Naive thymus-derived CD8-positive, alpha-beta T cell (primary cell): ENCODE measurements at places on chromosomes 1 and 21.

DNA sequence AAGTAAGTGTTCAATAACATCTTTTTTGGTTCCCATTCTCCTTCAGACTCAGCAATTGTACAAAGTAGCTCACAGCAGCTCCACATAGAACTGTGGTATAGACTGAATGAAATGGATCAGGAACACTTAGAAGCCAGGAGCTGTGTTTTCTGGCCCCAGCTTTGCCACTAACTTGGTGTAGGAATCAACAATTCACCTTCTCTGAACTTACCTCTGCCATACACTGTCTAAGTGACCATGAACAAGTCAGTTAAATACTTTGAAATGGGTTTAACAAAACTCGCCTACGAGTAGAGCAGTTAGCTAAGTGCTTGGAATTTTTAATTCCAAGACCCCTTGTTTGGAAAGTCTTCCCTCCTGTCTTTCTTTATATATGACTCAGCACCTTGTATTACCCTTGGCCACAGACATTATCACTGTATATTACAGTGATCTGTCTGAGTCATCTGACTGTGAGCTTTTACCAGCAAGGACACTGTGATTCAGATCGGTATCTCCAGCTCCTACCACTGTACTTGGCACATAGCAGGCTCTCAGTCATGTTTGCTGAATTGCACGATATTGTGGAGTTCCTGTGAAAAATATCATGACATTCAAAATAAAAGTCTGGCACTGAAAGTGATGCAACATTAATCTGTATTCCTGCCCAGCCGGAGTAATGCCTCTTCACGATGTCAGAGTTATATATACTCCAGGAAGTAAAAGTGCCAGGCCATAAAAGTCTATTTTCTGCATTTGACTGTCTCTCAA is 101.7 kb upstream of the BEND5 start:
- H3K27me3 ChIP-seq = peaks cover 5% of the 10 kb centered on the region
- no peak overlapping the region for H3K27ac ChIP-seq
- DNase-seq = no peak
- no peaks in the 10 kb centered on the region for H3K36me3 ChIP-seq
- H3K4me1 ChIP-seq = no peaks in the 10 kb centered on the region
- no peak overlapping the region for H3K4me3 ChIP-seq

- H3K36me3 ChIP-seq = no peaks in the 10 kb centered on the region
- no peak overlapping the region for H3K4me3 ChIP-seq
- H3K27ac ChIP-seq = no peak overlapping the region
- peaks cover 23% of the 10 kb centered on the region for H3K27me3 ChIP-seq
Measured at GRCh38 chr1:7300893-7301663, 470.0 kb upstream of the VAMP3 start.

DNA sequence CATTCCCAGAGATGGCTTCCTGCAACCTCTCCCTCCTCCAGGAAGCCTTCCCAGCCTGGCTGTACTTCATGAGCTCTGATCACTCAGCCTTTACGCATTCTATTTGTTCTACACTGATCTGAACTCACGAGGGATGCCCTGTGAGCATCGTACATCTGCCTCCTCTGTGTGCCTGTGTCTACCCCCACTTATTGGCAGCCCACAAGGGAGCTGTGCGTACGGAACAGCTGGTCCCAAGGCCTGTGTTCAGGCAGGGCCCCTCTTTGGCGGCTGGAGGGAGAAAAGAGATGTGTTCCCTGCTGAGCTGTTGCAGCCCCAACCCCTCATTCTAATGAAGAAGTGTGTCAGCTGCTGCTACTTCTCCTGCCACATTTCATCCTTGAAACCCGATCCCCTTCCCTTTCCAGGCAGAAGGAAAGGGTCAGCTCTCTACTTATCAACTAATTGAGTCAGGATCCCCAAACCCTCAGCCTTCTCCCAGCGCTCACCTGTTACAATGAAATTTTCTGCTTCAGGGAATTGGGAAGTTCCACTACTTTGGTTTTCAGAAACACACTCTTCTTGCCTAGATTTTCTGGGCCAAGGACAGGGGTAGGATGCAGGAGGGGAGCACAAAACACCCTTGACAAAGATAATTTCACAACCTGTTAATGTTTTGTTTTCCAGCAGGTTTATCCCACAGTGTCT is 3.2 kb downstream of the INKA2 start:
- H3K4me3 ChIP-seq = no peak overlapping the region
- DNase-seq = no peak
- no peaks in the 10 kb centered on the region for H3K36me3 ChIP-seq

DNA sequence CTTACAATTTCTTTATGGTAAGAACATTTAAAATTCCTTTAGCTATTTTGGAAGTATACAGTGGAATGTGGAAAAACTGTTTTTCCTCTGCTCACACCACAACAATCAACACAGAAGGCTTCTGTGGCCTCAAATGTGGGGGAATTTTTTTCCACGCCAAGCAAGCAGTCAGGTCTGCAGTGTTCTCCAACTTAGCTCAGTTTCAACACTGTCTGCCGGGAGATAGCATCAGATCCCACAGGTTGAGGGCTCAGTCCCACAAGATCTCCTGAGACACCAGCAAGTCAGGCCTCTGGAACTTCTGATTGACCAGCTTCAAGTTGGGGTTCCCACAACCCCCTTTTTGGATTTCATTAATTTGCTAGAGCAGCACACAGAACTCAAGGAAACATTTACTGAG is 50.3 kb downstream of the PTBP2 start:
- H3K4me3 ChIP-seq = no peak overlapping the region
- no peak overlapping the region for H3K27ac ChIP-seq
- H3K27me3 ChIP-seq = no peaks in the 10 kb centered on the region
- no peak for DNase-seq
- peaks cover 11% of the 10 kb centered on the region for H3K36me3 ChIP-seq
- peaks cover 10% of the 10 kb centered on the region for H3K4me1 ChIP-seq

- peaks cover 39% of the 10 kb centered on the region for H3K4me1 ChIP-seq
- H3K36me3 ChIP-seq = peaks cover 14% of the 10 kb centered on the region
- peak overlapping the region; percentile 95 for H3K27ac ChIP-seq
- peak overlapping the region; percentile 37 for H3K4me3 ChIP-seq
- DNase-seq = no peak
Measured at GRCh38 chr1:154155251-154155650, 378 bp upstream of the NUP210L start.

DNA sequence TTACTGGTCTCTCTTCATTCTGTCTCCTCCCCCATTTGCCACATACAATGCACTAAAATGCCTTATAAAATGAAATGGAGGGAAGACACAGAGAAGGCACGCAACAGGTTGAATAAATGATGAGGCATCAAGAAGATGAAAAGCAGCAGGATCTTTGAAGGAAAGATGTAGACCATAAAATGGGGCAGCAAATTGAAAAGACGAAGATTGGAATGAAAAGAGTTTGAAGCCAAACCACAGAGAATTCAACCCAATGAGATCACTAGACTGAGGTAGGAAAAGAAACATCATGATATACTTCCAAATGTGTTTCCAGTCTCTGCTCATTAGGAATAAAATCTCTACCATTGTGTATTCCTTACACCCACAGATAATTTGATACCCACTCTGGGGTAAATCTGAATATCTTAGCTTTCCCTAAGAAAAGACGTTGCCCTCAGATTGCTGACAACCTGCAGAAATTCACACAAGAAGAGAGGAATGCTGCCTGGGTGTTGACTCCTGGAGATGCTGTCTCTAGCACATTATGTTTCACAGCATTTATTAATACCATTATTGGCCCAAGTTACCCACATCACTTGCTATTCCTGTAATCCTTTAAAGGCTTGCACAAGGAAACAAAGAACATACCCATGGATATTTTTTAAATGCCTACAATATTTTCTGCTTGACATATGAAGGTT is 230.9 kb downstream of the LTN1 start:
- no peak overlapping the region for H3K27ac ChIP-seq
- DNase-seq = no peak
- no peaks in the 10 kb centered on the region for H3K27me3 ChIP-seq
- no peak overlapping the region for H3K4me3 ChIP-seq

GRCh38 chr1:45621501-45621836 is 2.4 kb downstream of the CCDC17 start:
- H3K4me3 ChIP-seq = no peak overlapping the region
- H3K27me3 ChIP-seq = no peaks in the 10 kb centered on the region
- H3K4me1 ChIP-seq = peaks cover 11% of the 10 kb centered on the region
- H3K27ac ChIP-seq = peak overlapping the region; percentile 44
- peaks cover 51% of the 10 kb centered on the region for H3K36me3 ChIP-seq
- DNase-seq = no peak

GRCh38 chr1:15432324-15432723 is 5.9 kb upstream of the CTRC start:
- peaks cover 11% of the 10 kb centered on the region for H3K36me3 ChIP-seq
- no peak overlapping the region for H3K4me3 ChIP-seq
- H3K27ac ChIP-seq = no peak overlapping the region
- H3K4me1 ChIP-seq = peaks cover 3% of the 10 kb centered on the region

DNA sequence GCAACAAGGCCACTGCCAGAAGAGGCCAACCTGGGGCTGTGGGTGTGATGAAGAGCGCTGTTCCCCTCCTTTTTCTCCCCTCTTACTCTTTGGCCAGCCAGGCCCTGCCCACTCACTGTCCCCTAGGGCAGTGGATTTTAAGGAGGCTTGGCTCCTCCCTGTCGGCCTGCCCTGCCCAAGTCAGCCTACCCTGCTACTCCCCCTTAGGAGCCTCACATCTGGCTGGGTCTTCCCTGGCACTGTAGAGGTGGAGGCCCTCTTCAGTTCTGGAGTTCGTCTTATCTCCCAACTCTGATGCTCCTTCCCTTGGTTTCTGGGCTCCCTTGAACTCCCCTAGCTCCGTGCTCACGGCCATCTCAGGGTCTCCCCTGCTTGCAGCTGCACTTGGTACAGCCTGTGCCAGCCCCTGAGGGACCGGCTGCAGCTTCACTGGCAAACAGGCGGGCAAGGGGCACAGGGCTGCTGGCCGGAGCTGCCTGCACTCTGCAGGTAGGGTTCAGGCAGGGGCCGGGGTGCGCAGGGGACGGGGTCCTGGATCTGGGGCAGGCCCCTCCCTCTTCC is 4.0 kb downstream of the AMPD2 start:
- peaks cover 70% of the 10 kb centered on the region for H3K4me1 ChIP-seq
- no peaks in the 10 kb centered on the region for H3K27me3 ChIP-seq
- H3K36me3 ChIP-seq = no peaks in the 10 kb centered on the region
- peak overlapping the region; percentile 95 for H3K4me3 ChIP-seq

- H3K36me3 ChIP-seq = no peaks in the 10 kb centered on the region
- DNase-seq = no peak
- no peaks in the 10 kb centered on the region for H3K4me1 ChIP-seq
- H3K4me3 ChIP-seq = no peak overlapping the region
Measured at GRCh38 chr1:10122926-10123325, 87.4 kb upstream of the KIF1B start.

GRCh38 chr1:19483691-19484090 is 1.6 kb downstream of the CAPZB start:
- peaks cover 77% of the 10 kb centered on the region for H3K4me1 ChIP-seq
- peaks cover 2% of the 10 kb centered on the region for H3K36me3 ChIP-seq
- peak overlapping the region; percentile 92 for H3K4me3 ChIP-seq
- H3K27me3 ChIP-seq = no peaks in the 10 kb centered on the region
- DNase-seq = no peak

DNA sequence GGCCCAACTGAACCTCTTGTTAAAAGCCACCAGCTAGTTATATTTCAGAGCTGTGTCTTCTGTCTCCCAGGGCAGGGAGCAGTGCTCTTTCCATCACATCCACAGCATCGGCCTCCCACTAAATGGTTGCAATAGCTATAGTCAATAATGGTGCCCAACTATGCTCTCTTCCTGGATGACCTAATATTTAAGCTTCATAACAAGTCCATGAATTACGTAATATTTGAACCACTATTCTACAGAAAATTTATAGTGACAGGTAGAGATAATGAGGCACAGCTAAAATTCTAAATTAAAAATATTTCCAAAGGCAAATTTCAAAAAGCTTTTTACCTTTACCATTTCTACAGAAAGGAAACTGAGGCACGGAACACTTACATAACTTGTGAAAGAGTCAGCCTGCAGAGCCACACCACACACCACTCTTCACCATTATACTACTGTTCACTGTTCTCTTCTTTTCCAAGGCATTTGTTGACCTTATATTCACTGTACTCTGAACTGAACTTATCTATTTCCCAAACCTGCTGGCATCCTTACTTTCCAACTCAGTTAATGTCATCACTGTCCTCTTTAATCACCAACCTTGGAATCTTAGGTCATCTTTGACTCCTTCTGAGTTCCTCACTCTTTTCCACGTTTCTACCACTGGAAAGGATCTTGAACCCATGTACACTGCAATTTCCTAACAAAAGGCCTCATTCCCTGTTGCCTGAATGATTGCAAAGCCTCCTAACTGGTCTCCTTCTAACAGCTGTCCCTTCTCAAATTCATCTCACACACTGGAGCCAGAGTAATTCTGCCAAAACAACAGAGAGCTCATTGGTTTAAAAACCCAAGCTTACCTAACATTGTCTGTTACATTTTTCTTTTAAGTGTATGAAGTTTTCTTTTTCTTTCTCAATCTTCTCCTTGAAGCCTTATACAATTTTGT is 85.5 kb downstream of the DDAH1 start:
- no peak for DNase-seq
- peaks cover 1% of the 10 kb centered on the region for H3K27me3 ChIP-seq
- no peaks in the 10 kb centered on the region for H3K4me1 ChIP-seq

DNA sequence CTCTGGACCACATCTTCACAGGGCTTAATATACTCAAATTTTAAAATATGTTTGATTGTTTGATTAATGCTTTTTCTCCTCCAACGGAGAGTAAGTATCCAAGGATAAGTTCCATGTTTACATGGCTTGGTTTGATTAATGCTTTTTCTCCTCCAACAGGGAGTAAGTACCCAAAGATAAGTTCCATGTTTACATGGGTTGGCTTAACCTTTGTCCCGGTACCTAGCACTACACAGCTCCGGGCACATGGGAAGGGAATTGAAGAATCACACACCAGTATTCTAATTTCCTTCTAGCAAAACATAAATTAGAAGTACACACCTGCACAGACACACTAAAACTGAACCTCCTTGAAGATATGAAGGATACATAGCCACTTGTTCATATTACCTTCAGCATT is 77.5 kb downstream of the ARID4B start:
- no peaks in the 10 kb centered on the region for H3K36me3 ChIP-seq
- no peak overlapping the region for H3K27ac ChIP-seq
- no peak for DNase-seq
- peaks cover 19% of the 10 kb centered on the region for H3K4me1 ChIP-seq
- no peaks in the 10 kb centered on the region for H3K27me3 ChIP-seq
- no peak overlapping the region for H3K4me3 ChIP-seq

- H3K4me1 ChIP-seq = peaks cover under 1% of the 10 kb centered on the region
- H3K27ac ChIP-seq = no peak overlapping the region
- no peaks in the 10 kb centered on the region for H3K36me3 ChIP-seq
Measured at GRCh38 chr21:39523399-39523798, 71.6 kb downstream of the SH3BGR start.
